ENCODE measurements at places on chromosomes 11 and 22. TPM values are rescaled to one million over a fixed set of nuclear protein-coding genes. Genes with fewer than 3 reads are reported as not detected.

ABCC8 gene
- total RNA-seq: not detected

NUDT8 gene
- total RNA-seq: 21.5 TPM

DERL3 gene
- total RNA-seq: not detected

SELENOH gene
- total RNA-seq: 180 TPM

MIOX gene
- 0.13 TPM for total RNA-seq

LYVE1 gene
- not detected for total RNA-seq

PRR33 gene
- total RNA-seq: not detected

OR5P2 gene
- not detected for total RNA-seq

NPAS4 gene
- not detected for total RNA-seq

TRPC6 gene
- 0.11 TPM for total RNA-seq

LRRC32 gene
- 0.17 TPM for total RNA-seq

IMMP1L gene
- total RNA-seq: 24.0 TPM

DGCR8 gene
- total RNA-seq: 22.9 TPM

All from HT1080 (cell line).